ENCODE measurements at places on chromosomes 13 and 19.

DNA sequence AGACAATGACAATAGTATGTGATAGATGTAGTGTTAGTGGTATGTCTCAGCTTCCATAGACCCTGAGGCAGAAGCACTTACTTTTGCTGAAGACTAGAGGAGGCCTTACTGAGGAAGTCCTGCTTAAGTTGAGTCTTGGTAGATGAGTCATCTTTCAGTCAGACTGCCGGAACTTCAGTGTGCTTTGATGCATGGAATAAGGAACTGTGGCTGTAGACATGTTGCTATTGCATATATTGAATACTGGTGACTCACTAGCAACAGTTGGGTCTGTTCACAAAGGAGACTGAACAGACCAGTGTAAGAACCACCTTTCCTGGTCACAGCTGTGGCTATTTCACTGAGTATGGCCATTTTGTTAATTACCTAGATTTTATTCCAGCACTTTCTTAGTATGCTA is 1000.6 kb downstream of the OLFM4 start:
- DNase-seq, result peak; percentile 99

DNA sequence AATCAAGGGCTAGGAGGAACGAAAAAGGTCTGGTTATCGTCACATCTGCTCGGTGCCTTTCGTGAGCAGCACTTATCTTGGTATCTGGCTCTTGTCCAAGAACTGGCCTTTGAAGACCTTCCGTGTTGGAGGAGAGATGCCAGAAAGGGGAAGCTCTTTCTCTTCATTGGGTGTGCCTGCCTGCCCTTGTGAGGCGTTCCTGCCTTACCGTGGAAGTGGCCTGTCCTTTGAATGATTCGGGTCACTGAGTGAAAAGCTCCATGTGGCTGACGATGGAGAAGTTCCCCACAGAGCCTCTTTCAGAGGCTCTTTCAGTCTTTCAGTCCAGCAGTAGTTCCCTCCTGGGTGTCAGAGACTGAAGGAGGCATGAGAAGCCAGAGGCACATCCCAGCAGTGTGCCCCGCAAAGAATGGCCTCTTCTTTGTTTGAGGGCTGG is 121.5 kb upstream of the SLC10A2 start:
- no peak for DNase-seq

DNA sequence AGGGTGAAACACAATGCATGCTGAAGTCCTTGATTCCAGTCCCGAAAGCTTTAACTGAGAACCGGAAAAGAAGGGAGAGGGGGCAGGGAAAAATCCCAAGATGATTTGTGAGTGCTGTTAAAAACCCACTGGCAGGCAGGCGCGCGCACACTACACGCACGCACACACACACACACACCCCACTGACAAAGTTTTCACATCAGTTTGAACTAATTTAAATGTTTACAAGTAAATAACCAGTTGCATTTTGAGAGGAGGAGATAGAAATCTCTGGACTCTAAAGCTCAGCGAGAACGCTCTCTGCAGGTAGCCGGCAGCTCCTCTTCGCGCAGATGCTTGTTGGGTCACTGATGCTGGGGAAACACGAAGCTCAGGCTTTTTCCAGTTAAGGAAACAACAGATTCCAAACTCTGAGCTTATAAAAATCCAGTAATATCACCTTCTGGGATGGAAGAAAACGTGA is 818 bp upstream of the SLITRK1 start:
- no peak for DNase-seq

DNA sequence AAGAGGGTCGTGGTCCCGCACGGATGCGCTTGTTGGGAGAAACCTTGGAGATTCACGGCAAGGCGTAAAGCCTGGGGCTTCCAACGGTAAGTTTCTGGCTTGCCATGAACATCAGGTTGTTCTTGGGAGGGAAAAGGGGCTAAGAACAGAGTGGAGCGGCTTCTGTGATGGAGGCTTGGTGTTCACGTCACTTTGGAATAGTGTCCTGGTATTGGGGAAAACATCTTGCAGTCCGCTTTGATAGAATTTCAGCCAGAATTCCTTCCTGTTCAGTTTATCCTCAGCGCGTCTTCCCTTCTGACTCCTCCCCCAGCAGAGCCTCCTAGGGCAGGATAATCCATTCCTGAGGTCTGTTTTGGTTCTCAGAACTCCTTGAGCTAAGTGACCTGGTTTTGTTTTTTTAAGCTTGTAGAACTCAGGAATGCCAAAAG is 2.0 kb downstream of the KCTD15 start:
- no peak for DNase-seq

DNA sequence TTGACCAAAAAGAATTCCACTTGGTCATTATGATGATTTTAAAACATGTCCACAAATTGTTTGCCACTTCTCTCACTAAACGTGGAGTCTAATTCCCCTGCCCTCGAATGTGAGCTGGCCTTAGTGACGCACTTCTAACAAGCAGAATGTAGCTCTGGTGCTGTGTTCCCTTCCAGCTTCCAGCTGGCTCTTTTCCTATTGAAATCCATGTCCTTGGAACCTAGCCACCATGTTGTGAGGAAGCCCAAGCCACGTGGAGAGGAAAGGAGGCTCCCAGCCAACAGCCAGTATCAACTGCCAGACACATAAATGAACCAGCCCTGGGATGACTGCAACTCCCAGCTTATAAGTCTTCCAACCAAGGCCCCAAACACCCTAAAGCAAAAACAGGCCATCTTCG is 23.6 kb upstream of the CEBPA start:
- DNase-seq, result no peak

GRCh38 chr13:38334845-38335244 is 14.8 kb upstream of the UFM1 start:
- DNase-seq, result no peak

- no peak for DNase-seq
Observed at GRCh38 chr13:40519637-40520036, 146.8 kb downstream of the FOXO1 start.

DNA sequence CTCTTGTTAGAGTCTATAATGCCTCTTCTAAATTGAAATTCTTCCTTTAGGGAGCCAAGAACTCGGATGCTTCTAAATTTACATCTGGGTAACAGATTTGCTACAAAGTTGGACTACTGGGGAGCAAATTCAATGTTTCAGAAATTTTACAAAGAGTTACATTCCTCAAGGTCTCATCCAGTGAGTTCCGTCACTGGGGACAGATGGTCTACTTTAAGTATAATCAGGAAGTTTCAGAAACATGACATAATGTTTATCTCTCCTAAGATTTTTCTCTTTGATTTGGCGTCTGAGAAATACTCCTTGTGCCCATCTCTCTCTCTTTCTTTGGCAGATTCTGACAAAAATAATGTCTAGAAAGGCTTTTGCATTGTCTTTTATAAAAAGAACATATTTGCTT is 81.5 kb upstream of the MBNL2 start:
- no peak for DNase-seq

GRCh38 chr13:67120872-67121531 is 109.1 kb downstream of the PCDH9 start:
- no peak for DNase-seq

GRCh38 chr19:35253316-35254286 is 4.8 kb downstream of the LSR start:
- no peak for DNase-seq

- DNase-seq, result no peak
Observed at GRCh38 chr19:6271251-6271650, 8.5 kb downstream of the MLLT1 start.

GRCh38 chr19:6092329-6093286 is 17.7 kb downstream of the RFX2 start:
- peak; percentile 72 for DNase-seq

- DNase-seq, result no peak
Observed at GRCh38 chr13:110610955-110611595, 4.3 kb upstream of the NAXD start.

GRCh38 chr19:8478598-8478997 is 23.8 kb downstream of the PRAM1 start:
- no peak for DNase-seq

GRCh38 chr13:33639626-33640080 is 178.3 kb upstream of the RFC3 start:
- no peak for DNase-seq

DNA sequence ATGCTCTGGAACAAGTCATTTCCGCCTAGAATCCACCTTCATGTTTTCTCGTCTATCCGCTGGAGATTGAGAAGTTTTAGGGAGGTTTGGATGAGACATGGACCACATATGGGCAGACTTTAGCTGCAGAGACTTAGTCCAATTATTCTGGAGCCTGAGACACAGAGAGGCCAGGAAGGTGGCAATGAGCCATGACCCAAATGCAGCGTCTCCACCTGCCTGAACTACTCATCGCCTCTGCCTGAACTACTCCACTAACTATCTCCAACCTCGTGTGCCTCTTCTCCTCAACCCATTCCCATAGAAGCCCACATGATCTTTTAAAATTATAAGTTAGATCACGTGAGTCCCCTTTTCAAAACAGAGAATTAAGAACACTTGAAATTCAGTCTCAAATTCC is 5.6 kb downstream of the PLEKHA4 start:
- DNase-seq, result no peak

- DNase-seq, result no peak
Observed at GRCh38 chr13:110232142-110232541, 74.8 kb downstream of the COL4A1 start.

DNA sequence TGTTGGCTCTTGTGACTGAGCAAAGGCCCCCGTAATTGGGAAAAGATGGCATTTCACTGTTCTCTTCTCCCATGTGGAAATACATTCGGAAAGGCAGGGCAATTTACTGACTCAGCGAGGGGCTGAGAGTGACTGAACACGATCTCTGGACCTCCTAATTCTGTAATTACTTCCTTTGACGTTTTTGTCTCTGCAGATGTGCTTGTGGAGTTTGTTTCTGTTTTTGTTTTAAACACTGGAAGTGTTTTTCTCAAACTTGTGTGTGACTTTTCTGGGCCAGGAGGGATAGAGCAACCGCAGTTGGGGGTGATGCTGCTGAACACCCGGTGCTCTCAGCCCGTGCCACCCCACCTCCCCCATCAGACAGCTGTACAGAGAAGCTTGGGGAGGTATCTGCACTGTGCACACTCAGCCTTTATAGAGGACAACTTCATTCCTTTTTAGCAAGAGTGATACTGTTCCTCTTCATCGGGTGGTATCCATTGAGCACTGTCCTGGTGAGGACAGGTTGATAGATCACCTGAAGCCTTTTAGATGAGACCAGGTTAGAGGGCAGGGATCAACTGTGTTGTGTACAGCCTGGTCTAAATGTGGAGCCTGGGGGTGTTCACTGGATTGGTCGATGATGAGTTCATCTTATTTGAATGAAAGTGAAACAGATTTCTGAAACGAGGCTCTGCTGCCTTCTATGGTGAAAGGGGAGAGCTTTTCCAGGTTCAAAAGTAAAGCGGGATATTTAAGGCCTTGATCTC is 117.4 kb downstream of the ESD start:
- DNase-seq, result no peak

DNA sequence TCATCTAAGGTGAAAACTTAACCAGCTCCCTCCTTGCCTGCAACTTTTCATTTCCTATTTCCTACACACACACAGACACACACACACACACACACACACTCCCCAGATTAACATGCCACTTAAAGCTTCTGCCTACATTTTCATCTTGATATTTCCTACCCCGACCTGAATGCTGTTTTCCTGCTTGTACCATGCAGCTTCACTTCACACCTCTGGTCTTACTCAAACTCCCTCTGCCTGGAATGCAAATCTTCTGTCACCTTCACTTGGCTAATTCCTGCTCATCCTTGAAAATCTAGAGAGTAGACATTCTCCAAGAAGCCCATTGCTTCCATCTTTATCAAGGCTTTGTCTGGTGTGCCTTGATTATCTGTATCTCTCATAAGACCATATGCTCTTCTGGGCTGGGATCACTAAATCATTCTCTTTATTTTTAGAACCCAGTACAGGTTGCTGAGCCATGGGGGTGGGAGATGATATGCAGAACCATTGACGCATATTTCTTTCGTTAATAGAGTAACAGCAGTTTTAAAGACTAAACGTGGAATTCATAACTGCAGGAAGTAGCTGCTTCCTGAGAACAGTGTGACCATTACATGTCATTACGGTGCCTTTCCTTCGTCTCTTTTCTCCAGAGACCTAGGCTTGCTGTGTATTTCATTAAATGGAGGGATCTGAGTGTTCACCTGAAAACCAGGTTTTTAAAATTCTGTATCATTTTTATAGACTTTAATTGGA is 37.7 kb downstream of the CNMD start:
- DNase-seq, result no peak

DNA sequence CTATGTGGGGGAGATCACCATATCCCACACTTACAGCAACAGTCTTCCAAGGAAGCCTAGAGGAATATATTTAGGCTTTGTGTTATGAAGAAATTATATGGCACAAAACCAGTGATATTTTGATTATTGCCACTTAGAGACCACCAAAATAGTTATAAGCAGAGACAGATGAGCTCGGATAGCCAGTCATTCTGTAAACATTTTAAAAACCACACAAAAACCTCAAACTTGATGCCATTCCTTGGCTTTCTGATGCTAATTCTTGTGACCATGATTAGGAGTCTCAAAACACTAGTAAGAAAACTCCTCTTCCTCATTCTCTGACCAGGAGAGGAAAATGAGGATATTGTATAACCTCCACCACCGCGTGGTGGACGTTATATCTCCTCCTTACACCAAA is 496.4 kb downstream of the FOXO1 start:
- no peak for DNase-seq

DNA sequence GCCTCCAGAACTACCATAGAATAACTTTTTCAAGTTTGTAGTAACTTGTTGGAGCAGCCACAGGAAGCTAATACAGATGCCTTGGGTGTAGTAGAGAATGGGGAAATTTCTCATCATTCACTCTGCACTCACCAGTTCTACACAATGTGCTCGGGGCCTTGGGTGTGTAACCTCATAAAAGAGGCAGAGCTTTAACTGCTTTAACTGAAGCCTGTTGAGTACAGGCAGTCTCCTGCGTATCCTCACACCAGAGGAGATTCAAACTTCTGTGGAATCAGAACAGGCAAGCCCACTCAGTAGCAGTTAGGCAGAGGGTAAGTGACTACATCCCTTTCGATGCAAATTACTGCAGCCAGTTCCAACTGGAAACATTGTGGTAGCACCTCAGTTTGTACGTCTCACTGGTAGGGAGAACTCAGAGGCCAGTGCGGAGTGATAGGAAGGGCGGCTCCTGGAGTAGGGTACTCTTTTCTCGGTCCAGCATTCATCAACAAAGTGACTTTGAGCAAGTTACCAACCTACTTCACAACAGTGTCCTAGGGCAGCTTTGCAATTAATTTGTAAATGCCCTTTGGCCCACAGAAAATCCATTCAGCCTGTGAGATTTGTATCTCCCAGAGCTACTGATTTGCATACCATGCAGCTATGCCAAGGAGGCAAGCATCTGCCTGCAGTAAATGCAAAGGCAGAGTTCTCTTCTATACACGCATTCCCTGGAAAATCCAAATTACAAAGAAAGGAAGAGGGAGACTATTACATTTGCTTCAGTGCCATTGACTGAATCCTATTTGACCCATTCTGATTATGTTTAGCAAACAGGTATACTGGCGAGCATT is 904.3 kb downstream of the DIAPH3 start:
- no peak for DNase-seq

GRCh38 chr13:77698201-77699058 is 943 bp downstream of the SLAIN1 start:
- DNase-seq, result no peak

GRCh38 chr13:34108410-34108809 is 290.5 kb downstream of the RFC3 start:
- no peak for DNase-seq

Measured in kidney epithelial cell (primary cell).